ENCODE measurements at places on chromosomes 2 and 18.

- DNase-seq, result no peak
Measured at GRCh38 chr2:226874749-226875148, 38.9 kb downstream of the RHBDD1 start.

DNA sequence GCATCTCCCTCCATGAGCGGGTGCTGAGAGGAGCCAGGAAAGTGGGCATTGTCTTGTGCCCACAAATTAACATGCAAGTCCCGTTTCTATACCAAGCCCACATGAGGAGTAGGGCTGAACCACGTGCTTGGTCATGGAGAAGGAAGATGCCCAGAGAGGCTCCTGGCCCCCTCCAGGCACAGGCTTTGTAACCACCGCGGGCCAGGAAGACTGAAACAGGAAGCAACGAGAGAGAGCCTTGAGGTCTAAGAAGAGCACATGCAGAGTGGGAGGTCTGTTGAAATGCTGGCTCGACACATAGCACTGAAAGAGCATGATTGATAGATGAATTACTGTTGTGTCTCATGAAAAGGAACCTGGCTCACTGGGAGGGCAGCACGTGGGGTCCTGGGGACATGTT is 36.3 kb downstream of the VWA3B start:
- DNase-seq, result no peak

GRCh38 chr2:122758967-122759366 is 1003.5 kb downstream of the TSN start:
- no peak for DNase-seq

GRCh38 chr2:58767828-58768714 is 526.9 kb upstream of the FANCL start:
- peak; percentile 36 for DNase-seq

DNA sequence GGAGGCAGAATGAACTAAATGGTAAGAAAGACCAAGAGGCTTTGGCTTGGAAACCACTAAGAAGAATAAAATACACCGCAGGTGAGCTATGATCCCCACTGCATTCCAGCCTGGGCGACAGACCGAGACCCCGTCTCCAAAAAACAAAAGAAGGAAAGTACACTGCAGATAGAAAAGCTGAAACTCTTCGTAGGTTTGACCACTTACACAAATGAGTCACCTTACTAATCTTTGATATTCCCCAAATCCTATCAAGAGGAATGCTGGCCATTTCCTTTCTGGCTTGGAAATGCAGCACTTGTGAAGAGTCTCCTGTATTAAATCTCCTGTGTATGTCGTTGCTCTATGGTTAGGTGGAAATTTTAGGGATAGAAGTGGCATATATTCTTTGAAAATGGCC is 108.8 kb downstream of the MTCL1 start:
- no peak for DNase-seq

- no peak for DNase-seq
Measured at GRCh38 chr2:105873721-105874120, 129.0 kb downstream of the NCK2 start.

GRCh38 chr2:28155627-28156026 is 237.0 kb upstream of the FOSL2 start:
- peak; percentile 8 for DNase-seq

GRCh38 chr2:121094101-121094500 is 190.9 kb downstream of the TFCP2L1 start:
- DNase-seq, result no peak

DNA sequence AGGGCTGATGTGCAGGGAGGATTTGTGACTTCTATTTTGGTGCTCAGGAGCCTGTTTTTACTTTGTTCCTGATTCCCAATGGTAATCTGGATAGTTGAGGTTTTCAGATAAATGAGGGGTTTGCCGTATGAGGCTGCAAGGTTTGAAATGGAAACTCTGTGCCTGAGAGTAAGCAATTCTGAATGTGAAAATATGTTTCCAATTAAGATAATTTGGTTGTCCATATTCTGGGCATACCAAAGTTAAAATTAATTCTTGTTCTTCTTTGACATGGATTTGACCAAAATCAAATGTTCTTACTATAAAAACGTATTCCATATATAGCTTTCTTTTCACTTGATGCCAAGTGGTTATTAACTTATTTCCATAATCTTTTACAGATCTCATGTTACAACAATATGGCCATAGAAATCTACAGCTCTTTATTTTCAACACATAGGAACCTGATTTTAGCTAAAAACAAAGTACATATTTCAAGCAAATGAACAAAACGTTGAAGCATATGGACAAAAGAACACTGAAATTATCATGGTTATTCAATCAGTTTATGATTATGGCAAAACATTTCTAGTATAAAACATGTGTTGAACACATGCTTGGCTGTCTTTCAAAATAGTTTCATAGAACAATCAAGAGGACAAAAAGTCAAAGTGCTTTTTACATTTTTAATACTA is 63.4 kb upstream of the ARHGAP28 start:
- DNase-seq, result peak; percentile 77

DNA sequence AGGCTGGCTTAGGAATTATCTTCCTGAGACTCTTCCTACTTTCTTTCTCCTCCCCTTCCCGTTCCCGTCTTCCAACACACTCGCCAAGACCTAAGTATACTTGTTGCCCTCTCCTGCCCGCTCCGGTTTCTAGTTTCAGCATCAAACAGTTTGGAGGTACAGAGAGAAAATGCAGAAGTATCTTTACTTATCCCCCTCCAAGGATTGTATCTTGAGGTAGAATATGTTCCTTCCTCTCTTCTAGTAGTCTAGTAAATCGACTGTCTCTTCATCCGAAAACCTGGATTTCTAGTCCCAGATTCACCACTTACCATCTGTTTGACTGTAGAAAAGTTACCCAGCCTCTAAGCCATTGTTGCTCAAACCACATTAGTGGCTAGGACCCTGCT is 755 bp downstream of the EIF4E2 start:
- DNase-seq, result peak; percentile 16

GRCh38 chr2:121999264-121999663 is 243.8 kb downstream of the TSN start:
- DNase-seq, result peak; percentile 53

DNA sequence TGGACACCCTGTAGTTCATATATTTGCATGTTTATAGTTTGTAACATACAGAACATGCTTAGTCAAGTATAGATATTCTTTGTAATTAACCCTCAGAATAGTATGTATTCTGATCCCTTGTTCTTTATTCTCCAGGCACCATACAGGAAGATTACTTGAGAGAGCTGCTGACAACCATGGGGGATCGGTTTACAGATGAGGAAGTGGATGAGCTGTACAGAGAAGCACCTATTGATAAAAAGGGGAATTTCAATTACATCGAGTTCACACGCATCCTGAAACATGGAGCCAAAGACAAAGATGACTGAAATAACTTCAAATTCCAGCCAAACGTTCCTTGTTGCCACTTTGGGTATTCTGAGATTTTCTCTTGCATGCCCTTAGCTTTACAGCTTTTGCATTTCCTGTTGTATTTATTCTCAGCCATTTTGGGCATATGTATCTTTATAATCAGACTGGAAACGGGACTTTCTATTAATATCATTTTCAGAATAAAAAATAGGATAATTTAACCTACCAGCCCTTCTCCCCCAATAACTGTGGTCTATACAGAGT is 6.2 kb upstream of the MYL12B start:
- no peak for DNase-seq

DNA sequence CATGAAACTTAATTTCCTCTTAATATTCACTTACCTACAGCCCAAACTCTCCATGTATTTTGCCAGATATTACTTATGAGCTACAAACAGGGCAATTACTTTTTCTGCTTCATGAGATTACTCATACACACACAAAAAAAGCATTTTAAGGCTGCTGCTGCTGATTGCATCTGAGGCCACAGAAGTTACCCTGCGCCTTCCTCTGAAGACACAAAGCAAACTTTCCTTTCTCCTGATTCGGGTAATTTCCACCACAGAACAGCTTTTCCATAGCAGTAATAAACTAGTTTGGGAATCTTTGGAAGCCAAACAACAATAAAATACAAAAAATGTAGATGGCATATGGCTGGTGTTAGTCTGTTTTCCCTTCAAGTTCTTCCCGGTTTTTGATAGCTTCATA is 6.2 kb downstream of the TTC32 start:
- no peak for DNase-seq

DNA sequence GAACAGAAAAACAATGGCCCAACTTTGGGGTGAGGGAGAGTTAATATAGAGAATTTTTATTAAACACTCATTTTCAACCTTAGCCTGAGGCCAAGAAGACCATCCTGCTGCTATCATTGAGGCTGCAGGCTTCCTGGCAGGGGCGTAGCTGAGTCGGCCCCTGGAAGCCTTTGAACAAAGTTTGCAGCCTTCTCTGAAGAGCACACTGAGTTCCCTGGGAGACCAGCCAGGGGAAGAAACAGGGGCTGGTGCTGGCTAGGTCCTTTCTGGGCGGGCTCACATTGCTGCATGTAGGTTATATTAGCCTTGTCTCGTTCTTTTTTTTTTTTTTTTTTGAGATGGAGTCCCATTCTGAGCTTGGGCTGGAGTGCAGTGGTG is 126.8 kb upstream of the HS6ST1 start:
- DNase-seq, result no peak

- no peak for DNase-seq
Measured at GRCh38 chr2:32168513-32168912, 2.8 kb downstream of the SLC30A6 start.

- DNase-seq, result no peak
Measured at GRCh38 chr2:13034861-13035260, 318.1 kb downstream of the TRIB2 start.

- DNase-seq, result no peak
Measured at GRCh38 chr18:45116116-45116515, 435.4 kb downstream of the SETBP1 start.

GRCh38 chr2:224922142-224922727 is 120.0 kb downstream of the DOCK10 start:
- DNase-seq, result no peak

DNA sequence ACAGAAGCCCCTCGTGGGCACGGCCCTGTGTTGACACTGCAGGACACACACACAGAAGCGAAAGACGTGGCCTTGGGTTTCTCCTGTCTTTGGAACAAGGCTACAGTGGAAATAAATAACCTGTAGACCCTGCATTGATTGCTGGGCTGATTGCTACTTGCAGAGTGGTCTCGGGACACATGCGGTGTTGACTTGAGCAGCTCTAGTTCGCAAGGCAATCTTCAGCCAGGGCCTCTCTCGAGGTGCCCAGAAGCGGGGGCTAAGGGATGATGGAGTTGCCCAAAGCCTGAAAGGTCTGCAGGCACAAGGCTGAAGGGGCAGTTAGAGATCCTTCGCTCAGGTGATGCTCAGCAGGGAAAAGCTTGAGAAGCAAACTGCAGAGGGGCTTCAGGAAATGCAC is 180.3 kb downstream of the SEPTIN10 start:
- no peak for DNase-seq

- no peak for DNase-seq
Measured at GRCh38 chr2:71250935-71251334, 24.0 kb upstream of the PAIP2B start.

DNA sequence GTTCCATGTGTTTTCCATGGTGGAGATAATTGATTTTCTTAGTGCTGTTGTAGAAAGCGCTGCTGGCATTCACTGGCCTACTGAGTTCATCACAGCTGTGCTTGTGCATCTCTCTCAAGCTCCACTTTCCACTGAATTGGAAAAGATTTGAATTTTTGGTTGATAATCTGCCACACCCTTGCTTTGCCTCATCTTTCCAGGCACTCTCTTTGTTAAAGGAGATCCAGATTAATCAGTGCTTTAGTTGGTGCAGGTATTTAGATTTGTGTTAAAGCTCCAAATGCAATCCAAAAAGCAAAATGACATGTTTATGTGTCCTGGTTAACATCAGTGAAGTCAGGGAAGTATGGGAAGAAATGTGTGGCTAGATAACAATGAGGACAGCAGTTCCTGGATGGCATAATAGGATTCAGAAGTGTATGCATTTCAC is 2.7 kb upstream of the COL3A1 start:
- DNase-seq, result no peak

DNA sequence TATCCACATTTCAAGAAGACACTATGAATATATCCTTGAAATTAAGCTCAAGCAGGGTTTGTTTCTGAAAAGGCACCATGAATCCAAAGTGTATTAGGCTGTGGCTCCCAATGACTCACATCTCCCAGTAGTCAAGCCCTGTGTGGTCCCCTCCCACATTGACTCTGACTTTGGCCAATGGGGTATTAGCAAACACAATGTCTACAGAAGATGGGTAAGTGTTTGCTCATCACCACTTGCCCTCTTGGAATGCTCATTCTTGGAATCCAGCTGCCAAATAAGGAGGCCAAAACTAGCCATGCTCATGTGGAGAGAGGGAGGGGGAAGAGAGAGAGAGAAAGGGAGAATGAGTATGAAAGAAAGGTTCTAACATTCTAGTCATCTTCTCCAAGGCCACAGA is 490.0 kb downstream of the TXNL1 start:
- no peak for DNase-seq

DNA sequence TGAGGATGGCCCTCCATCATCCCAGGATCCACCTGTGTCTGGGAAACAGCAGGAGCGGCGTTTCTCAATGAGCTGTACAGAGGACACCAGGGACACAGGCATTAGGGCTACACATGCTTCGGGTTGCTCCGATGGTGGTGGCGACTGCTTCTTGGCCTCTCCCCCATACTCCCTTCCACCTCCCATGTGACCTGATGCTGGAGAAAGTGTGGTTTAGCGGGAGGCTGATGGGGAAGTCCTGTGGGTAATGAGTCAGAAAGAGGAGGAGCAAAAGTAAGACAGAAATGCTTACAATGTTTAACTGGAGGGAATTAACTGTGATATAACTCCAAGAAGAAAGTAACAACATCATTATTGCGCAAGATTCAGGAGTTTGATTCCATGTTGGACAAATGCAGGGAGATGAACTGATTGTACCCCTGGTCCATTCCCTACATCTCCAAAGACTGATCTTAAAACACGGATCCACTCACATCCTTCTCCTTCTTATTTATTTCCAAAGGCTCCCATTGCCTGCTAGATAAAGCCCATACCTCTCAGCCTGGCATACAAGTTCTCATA is 186.6 kb downstream of the NRP2 start:
- no peak for DNase-seq

DNA sequence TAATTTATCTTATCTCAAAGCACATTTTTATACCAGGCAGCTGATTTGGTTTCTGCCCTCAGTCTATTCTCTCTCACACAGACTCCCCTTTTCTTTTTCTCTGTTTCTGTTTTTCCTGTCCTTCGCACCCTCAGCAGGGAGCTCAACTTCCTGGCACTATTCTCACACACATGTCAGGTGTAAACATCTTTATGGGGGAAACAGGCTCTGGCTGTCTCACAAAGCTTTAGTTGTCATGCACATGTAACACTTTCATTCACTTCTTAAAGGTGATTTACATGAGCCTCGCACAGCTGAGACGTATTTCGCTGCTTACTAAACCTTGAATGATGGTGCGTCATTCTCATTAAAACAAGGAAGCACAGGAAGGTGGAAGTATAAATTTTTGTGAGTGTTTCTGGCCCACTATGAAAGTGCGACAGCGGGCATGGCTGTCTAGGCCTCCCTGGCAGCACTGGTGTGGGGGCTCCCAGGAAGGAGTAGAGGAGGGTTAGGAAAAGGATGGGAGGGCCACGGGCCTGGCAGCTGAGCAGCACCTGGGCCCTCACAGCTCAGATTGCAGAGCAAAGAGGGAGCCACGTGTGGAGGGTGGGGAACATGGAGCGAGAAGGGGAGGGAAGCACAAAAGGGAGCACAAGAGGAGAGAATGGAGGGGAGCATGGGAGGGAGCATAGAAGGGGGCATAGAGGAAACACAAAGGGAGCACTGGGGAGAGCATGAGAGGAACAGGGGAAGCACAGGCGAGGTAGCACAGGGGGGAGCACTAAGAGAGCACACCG is 46.2 kb upstream of the SNTG2 start:
- DNase-seq, result no peak

GRCh38 chr2:3557639-3558204 is 411 bp downstream of the RNASEH1 start:
- no peak for DNase-seq

Measured in eye (tissue), 1 donor.